Suppressor macrophage treated with lipopolysaccharide for 1 hour (primary cell): ENCODE measurements at places on chromosomes 3 and 15.

- DNase-seq = no peak
Measured at GRCh38 chr15:70324001-70324974, 226.6 kb upstream of the TLE3 start.

DNA sequence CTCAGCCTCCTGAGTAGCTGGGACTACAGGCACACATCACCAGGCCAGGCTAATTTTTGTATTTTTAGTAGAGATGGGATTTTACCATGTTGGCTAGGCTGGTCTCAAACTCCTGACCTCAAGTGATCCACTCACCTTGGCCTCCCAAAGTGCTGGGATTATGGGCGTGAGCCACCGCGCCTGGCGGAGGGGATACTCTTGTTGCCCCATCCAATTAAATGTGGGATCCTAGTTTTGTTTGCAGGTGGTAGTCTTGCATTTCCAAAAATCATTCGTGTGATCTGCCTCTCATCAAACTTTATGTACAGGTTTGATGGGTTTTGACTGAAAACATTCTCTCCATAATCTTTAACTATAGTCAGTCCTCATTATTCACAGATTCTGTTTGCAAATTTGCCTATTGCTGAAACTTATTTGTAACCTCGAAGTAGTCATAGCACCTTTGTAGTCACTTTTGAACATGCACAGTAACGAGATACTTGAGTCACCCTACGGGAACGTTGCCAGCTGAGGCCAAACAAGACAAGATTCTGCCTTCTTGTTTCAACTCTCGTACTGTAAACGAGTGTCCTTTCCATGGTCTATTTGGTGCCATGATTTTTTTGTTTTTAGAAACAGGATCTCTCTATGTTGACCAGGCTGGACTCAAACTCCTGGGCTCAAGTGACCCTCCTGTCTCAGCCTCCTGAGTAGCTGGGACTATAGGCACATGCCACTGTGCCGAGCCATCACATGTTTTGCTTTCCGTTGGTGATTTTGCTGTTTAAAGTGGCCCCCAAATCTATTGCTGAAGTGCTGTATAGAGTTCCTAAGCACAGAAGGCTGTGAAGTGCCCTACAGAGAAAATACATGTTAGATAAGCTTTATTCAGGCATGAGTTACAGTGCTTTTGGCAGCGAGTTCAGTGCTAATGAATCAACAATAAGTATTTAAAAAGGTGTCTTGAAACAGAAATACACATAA lies 8.1 kb upstream of the MAPK6 start:
- DNase-seq = peak; percentile 43

- DNase-seq = no peak
Measured at GRCh38 chr15:68543165-68544008, 35.4 kb upstream of the CORO2B start.

GRCh38 chr15:89359471-89360293 lies 25.1 kb upstream of the POLG start:
- DNase-seq = no peak

DNA sequence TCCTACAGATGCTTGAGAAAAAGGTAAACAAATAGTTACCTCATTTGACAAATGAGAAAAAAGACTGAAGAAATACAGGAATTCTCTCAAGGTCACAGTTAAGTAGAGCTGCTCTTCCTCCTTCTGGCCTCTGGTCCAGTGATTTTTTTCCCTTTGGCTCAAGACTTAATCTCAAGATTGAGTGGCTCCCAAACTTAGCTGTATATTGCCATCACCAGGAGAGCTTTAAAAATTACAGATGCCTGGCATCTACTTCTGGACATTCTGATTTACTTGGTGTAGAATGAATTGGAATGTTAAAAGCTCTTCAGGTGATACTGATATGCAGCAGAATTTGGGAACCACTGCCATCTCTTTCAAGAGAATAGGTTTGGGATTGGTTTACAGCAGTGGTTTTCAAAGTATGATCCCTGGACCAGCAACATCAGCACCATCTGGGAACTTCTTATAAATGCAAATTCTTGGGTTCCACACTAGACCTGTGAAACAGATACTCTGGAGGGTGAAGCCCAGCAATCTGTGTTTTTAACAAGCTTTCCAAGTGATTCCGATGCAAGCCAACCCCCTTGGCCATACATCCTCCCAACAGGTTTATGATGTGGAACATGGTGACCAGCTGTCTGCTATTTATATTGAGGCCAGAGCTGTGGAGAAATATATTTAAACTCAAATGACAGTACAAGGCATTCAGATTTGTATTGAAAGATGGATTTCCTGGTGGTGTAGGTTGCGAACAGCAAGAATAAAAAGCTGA lies 333.0 kb upstream of the RARB start:
- no peak for DNase-seq

- DNase-seq = no peak
Measured at GRCh38 chr15:91200101-91200754, 100.2 kb downstream of the SV2B start.

- DNase-seq = no peak
Measured at GRCh38 chr3:31198890-31199289, 304.4 kb upstream of the GADL1 start.

DNA sequence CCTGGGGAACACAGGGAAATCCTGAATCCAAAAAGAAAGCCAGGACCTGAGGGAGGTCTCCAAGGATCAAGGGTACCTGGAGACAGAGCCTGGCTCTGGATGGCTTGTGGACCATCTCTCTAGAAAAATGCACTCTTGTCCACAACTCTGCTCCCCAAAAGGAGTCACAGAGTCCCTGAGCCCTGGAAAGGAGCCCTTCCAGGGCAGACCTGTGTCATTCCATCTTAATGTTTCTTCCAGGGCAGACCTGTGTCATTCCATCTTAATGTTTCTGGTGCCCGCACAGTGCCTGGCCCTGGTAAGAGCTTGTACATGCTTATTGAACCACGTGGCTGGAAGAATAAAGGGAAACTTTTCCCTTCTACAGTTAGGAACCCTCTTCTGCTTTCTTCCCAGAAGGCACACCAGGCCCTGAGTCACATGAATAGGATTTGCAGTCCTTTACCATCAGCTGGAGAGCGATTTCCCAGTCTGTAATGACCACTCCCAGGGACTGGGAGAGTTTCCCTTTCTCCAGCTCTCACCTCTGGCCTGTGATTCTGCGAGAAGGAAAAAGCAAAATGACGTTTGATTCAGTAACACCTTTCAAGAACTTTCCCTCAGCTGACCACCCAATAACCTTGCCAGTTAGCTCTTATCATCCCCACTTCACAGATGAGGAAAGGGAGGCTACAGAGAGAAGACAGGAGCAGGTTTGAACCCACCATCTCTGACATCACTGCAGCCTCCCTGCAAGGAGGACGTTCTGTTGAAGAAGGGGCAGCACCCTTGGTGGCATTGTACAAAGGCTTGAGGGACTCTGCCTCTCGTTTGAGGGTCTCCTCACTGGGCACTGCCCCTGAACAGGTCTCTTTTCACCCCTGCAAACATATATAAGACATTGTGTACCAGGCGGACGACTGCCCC lies 35.8 kb upstream of the SLCO2A1 start:
- DNase-seq = no peak

GRCh38 chr15:93683651-93684050 lies 547.7 kb upstream of the MCTP2 start:
- no peak for DNase-seq

GRCh38 chr3:55609230-55609827 lies 122.2 kb upstream of the WNT5A start:
- DNase-seq = no peak

DNA sequence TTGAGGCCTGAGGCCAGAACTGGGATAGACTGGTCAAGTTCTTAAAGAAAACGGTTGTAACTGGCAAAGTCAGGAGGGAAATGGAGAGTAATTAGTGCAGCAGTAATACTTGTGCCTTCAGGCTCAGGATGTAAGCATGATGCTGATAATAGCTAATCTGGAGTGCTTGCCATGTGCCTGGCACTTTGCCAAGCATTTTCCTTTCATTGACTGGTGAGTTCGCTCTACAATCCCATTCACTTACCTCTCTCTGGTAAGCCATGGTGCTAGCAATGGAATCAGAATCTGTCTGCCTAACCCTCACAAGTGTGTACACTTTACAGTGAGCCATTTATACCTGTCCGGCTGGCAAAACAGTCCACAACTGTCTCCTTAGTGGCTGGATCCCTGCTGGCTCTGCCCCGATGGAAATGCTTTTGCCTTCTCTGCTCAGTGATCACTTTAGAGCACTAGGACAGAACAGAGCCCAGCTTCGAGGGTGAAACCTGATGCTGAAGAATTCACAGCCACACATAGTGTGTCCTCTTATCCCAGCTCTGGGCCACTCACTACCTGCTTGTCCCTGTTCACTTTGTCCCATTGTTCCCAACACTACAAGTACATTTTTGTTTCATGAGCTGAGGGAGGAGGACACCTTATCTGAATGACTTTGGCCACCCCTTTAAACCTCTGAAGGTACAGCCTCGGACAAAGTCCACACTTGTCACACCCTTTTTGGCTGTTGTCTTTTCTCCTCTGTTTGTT lies 10.3 kb downstream of the CHP1 start:
- no peak for DNase-seq

DNA sequence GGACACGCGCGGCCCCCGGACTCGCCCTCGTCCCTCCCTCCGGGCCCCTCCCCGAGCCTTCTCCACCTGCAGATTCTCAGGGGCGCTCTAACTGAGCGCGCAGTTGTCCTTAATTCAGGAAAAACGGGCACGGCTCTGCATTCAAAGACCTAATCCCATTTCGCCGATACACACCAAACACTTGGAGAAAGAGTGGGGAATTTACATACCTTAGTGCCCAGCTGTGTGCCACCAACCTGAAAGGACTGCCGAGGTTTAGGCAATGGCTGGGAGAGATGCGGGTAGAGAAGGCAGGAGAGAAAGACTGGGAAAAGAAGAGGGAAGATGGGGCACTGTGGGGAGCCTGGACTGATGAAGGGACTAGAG lies 21.8 kb downstream of the IGDCC3 start:
- no peak for DNase-seq

DNA sequence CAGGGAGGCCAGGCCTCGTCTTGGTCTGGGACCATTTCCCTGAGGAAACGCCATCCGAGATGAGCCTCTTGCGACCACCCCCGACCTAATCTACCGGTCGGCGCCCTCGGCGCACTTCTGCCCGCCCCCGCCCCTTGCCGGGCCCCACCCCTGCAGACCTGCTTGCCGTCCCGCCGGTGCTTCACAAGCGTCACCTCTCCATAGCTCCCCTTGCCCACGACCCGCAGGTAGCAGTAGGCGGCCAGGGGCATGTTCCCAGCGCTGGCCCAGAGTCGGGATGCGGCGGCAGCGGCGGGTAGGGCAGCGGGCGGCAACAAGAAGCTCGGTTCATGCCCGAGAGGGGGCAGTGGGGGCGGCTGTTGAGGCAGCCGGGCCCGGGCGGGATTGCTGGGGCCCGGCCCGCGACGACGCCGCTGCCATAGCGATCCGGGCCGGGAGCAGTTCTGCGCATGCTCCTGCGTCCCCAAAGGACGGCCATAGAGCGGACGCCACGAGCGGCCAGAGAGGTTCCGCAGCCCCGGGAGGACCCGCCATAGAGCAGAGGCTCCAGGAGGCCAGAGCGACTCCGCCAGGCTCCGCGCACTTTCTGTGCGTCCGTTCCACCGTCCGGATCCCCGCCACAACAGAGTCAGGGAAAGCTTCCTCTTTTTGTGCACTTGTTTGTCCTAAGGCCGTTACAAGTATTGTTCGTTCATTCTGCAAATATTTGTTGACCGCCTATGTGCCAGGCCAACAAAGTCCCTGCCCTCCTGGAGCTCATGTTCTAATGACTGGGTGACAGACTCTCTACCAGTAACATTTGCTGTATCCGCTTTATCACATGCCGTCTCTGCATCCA lies at the start of gene NEK4:
Gene NEK4, minus strand, starts transcription at position 445 of the 838 bp plus-strand sequence. Its CDS starts 194 bp downstream, at position 251.
- peak; percentile 97 for DNase-seq

GRCh38 chr3:30695302-30696061 lies 89.1 kb downstream of the TGFBR2 start:
- no peak for DNase-seq

DNA sequence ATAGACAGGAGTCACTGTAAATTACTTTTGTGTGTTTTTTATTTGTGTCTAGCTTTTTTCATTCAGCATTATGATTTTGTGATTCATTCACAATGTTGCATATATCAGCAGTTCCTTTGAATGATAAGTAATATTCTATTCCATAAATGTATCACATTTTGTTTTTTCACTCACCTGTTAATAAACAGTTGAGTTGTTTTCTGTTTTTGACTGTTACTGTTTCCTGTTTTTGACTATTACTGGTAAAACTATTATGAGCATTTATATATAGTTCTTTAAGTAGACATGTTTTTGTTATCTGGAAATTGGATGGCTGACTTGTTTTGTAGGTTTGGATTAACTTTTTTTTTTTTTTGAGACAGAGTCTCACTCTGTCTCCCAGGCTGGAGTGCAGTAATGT lies 138.4 kb downstream of the RSRC1 start:
- DNase-seq = no peak

DNA sequence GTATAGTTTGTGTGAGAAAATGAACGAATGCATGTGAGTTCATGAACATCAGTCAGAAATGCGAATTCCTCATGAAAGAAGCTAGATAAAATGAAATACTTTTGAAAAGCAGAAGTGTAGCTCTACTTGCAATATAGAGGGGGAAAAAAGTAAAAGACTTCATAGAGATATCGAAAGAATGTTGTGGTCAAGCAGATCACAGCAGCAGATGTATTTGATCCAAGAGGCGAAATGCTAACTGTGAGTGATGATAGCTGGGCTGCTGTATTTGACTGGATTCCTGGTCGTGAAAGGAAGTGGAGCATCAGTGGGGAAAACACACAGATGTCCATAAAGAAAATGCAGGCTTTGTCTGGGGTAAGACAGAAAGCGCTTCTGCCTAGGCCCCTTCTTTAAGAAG lies 112.4 kb downstream of the ADAMTSL3 start:
- no peak for DNase-seq

GRCh38 chr3:181998828-181999227 lies 287.1 kb downstream of the SOX2 start:
- DNase-seq = no peak

DNA sequence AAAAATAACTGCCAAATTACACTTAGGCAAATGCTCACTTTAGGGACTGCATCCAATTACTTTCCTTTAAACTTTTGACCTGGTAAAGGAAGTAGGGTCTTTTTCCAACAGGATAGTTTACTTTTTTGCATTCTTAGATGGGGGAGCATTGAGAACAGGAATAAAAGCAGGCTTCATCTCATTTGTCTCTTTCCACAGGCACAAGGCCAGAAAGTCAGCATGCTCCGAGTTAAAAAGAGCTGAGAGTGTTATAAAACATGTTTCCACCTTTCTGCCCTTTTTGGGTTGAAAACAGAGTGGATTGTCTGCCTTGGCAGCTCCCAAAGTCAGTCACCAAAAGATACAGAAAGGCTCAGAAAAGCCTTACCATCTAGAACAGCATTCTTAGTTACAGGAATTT lies 404.9 kb upstream of the ALCAM start:
- no peak for DNase-seq

- no peak for DNase-seq
Measured at GRCh38 chr15:38944536-38944935, 379.9 kb upstream of the RASGRP1 start.
